ENCODE measurements at places on chromosomes 12 and 14.
A peak's percentile ranks its signal among the peaks of the same experiment; 100 is the strongest.

DNA sequence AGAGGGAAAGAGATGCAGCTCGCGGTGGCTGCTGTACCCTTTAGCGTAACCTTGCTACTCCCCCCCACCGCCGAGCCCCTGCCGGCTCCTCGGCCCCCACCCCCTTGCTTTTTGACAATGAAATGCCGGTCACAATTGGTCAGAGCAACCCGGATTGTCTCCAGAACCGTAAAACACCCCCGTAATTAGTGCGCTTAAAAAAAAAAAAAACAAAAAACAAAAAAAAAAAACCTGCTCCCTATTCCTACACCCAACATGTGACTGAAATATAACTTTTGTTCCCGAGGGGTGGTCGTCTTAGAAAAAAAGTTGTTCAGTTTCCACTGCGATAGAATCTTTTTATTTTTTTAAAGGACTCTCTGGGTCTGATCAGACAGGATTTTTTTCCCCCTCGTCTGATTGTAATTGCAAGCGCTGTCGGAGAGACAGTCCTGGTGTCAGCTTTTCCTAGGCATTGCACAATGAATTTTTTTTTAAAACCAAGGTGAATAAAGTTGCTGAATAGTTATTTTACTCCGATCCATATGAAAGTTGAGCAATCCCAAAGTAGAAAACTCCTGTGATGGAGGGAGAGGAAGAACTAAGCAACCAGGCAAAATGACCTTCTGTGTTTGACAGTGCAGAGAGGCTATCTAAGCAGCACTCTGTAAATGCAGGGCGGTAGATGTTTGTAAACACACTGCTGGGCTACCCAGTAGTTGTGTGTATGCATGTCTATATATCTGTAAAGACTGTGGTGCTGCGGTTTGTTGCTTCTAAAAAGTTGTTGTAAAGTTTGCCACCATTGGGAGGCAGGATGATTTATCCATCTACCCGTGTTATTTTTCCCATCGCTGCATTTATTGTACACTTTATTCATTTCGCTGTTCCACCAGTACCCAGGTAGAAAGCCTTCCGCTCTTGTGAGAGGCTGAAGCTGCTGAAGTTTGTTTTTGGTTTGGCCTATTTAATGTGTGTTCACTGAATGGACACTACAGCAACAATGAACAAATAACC lies 1.1 kb downstream of the ETV6 start:
- DNase-seq = peak; percentile 26

DNA sequence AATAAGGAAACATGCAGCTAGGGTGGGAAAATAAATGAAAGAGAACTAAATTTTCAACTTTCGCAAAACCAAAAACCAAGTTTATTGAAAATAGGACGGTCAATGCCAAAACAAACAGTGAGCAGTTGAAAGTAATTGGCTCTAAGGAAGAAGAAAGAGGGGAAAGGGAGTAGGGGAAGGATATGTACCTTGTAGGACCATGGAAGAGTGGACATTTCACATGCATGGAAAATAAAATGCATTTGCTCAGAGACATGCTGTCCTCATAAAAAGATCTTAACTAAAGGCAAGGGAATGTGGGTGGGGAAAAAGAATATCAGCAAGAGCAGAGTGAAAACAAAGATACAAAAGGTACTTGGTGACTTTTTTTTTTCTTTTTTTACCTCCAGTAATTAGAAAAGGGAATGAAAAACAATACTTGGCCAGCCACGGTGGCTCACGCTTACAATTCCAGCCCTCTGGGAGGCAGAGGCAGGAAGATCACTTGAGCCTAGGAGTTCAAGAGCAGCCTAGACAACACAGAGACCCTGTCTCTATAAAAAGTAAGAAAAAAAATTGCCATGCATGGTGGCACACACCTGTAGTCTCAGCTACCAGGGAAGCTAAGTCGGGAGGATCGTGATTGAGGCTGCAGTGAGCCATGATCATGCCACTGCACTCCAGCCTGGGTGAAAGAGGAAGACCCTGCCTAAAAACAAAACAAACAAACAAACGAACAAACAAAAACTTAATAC lies 6.6 kb downstream of the TXNDC16 start:
- DNase-seq = no peak

DNA sequence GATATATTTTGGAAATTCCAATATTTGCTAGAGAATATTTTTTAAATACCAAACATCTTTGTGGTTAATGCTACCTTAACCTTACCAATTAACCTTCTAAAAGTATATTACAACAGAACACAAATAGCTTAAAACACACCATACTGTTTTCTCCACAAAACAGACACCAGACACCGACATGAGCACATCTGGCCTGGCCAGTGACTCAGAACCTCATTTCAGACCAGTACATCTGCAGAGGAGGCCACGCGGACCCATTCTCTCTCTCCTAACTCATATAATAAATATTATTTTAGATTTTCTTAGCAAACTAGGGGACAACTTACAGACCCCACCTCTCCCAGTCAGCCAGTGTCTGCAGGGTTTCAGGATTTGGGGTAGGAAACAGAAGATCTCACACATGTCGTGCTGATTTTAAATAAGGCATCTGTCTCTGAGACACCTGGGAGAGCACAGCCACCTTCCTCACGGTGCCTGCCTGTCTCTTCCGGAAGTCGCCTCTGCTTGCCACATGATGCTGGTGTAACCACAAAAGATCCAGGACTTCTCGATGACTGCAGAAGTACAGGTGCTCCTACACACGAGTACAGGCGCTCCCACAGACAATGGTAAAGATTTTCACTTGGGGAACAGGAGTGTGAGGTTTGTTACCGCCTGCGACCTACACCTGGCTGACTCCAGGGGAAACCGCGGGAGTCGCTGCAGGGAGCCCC lies 9.7 kb upstream of the ANKLE2 start:
- peak; percentile 13 for DNase-seq

GRCh38 chr14:35295845-35296161 lies 3.6 kb downstream of the PSMA6 start:
- no peak for DNase-seq

- peak; percentile 9 for DNase-seq
These were observed 248.0 kb upstream of the PDE3A start for GRCh38 chr12:20120403-20120725.

GRCh38 chr12:46387670-46388069 lies 15.1 kb upstream of the SLC38A2 start:
- DNase-seq = no peak
